GM03348 (cell line): ENCODE measurements at places on chromosomes 7 and 10.

- DNase-seq, result peak; percentile 73
Measured at GRCh38 chr7:139328375-139328774, 12.8 kb upstream of the FMC1 start.

DNA sequence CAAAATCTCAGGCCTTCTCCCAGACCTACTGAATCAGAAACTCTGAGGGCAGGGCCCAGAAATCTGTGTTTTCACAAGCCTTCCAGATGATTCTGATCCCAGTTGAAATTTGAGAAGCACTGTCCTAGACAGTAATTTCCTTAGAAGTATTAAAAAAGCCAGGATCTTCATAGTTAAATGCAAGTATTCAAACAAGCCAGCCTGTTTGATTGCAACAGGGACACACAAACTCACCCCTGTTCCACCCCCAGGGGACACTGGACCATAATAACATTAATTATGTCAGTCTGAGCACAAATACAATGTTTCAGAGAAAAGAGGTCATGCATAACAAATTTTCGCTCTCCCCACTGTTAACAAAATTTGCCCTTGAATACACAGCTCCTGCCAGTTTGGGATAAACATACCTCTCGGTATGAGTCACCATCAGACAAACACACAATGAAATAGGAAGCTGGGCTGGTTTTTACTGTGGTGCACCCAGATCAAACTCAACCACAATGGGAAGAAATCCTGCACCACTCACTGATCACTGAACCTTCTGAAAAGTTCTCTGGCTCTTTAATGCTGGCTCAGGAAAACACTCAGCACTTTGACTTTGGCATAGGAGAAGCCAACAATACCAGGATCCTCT lies 34.3 kb downstream of the ABLIM1 start:
- DNase-seq, result peak; percentile 70

DNA sequence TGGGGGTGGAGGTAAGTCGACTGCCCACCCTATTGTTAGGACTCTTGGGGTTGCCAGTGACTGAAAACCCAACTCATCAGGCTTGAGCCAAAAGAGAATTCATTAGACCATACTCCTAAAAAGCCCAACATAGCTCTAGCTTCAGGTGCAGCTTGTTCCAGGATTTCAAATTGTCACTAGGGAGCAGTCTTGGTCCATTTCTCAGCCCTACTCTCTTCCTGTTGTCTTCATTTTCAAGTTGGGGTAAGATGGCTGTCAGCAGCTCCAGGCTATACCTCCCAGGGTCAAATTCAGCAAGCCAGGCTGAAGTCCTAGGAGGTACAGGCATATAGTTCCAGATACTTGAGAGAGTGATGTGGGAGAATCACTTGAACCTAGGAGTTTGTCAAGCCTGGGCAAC lies 14.9 kb upstream of the COL13A1 start:
- peak; percentile 80 for DNase-seq

DNA sequence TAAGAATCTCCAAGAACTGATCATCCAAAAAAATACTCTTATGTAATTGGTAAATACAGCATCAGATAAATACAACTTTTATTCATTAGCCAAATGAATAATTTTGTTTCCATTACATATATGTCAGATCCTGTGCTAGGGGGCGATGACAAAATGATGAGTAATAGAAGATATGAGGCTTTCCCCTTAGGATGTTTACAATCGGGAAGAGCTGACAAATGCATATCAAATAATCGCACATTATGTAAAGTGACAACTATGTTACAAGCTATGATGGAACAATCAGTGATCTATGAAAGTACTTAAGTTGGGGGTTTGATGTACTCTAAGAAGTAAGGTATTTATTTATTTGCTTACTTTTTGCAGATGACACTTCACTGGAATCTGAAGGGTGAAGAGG lies 465.6 kb upstream of the VSTM2A start:
- DNase-seq, result no peak
